Stimulated activated CD8-positive, alpha-beta memory T cell treated with anti-CD3 and anti-CD28 coated beads, Interleukin-2, amount 100 ng/mL, for 1 hour (primary cell): ENCODE measurements at places on chromosomes 7 and 10.

DNA sequence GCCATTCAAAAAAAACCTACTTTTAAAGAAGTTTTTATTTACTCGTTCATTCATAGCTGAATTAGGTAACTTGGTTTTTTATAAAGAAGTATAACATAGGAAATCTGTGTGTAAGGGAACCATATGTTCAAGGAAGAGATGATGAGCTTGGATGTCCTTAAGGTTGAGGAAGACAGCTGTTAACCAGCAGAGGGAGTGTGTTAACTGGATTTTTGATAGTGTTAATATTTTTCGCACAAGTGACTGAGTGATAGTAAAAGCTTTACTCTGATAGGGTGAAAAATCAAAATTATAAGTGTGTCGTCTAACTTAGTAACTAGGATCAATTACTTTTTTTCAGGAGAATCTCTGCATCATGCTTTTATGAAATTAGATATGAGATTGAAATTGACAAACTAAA lies 134.7 kb downstream of the ARL5B start:
- DNase-seq = no peak

GRCh38 chr7:94314413-94315410 lies 80.0 kb upstream of the COL1A2 start:
- DNase-seq = no peak

DNA sequence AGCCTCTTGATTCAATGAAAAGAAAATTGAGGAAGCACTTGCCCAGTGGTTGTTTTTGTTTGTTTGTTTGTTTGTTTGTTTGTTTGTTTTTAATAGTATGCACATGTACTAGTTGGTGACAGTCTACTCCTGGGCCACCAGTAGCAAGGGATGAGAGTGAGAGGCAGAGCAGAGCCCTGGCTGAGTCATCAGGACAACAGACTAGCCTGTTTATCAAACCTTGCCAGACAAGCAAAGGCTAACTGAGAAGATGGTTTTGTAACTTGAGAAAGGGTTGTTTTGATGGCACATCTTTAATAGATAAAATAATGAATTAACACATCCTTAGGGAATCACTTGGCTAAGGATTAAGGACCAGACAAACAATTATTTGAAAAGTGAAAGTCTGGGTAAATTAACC lies 78.1 kb downstream of the INHBA start:
- DNase-seq = no peak

GRCh38 chr10:29026802-29027580 lies 261.9 kb upstream of the LYZL1 start:
- DNase-seq = no peak

DNA sequence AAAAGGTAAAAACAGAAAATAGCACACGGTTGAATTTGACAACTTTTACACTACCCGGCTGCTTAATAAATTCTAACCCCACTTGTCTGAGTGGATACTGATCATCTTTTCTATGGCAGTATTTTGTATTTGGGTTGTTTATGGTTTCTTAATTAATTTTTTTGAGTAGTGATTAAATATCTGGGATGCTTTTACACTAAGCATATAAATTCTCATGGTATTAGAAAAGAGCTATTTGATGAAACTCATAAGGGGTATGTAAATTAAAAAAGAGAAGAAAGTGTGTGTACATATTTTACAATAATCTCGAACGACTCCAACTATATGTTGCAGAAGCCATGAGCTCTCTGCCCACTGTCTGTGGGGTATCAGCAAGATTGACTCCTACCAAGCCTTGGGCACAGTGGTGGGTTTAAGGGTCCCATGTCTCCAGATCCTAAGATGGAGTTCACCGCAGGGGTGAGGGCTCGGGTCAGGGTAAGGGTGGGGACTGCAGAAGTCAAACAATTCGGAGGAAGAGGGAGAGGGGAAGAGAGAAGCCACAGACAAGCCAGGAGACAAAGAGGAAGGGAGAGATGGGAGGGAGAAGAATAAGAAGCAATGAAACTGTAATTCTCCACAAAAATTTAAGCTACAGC lies 7.6 kb upstream of the HOXA13 start:
- no peak for DNase-seq
